Stimulated activated CD8-positive, alpha-beta memory T cell treated with anti-CD3 and anti-CD28 coated beads, Interleukin-12 subunit alpha, Interleukin-12 subunit beta, amount 100 ng/mL, for 4 hours (primary cell): ENCODE measurements at places on chromosomes 6 and 20.
A peak's percentile ranks its signal among the peaks of the same experiment; 100 is the strongest.

DNA sequence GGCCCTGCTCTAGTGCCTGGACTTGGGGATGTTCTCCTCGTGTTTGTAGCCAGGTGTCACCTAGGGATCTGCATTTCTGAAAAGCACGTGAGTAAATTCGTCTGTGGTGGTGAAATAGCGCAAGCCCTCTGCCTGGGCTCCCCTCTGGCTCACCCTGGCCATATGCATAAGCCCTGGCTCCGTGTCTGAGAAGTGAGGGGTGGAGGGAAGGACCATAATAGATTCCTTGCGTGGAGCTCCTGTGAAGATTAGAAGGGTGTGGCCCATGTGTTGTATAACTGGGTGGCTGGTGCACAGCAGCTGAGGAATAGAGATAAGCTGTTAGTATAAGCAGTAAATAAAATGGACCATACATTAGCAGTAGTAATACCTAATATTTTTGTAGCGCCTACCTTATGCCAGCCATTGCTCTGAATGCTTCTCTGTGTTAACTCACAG lies 4.8 kb downstream of the BCAS1 start:
- DNase-seq, result no peak

GRCh38 chr6:125750692-125751333 lies 1.4 kb downstream of the HEY2 start:
- no peak for DNase-seq

- DNase-seq, result no peak
Observed at GRCh38 chr6:121765060-121765459, 329.6 kb downstream of the GJA1 start.

DNA sequence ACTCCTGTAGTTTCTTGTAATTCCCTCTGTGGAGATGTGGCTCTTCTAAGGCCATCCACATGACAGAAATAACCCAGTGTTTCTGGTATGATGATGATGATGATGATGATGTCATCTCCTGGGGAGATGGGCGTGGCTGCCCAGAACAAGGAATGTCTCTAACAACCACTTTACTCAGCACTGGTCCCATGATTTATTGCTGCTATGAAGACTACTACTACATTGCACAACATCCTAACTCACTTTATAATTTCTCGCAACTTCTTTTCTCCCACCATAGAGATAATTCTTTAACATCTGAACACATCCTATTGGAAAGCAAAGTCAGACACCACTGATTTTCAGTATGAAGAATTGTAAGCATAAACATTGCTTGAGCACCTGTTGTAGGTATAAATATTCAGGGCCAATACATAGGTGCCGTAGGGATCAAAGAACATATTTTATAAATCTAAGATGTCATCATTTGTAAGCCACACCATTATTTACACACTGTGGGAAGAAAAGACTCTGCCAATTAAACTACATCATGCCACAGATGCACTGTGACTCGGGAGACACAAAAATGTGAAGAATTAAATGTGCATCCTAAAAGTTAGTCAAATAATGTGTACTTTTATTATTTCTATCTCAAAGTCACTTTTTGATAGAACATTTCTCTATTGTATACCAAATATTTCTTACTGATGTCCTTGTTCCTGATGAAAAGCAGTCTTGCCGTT lies 6.4 kb downstream of the TPMT start:
- DNase-seq, result no peak

- no peak for DNase-seq
Observed at GRCh38 chr20:63821811-63822210, 9.3 kb downstream of the ZBTB46 start.

- DNase-seq, result no peak
Observed at GRCh38 chr20:10513931-10514575, 78.9 kb downstream of the SLX4IP start.

DNA sequence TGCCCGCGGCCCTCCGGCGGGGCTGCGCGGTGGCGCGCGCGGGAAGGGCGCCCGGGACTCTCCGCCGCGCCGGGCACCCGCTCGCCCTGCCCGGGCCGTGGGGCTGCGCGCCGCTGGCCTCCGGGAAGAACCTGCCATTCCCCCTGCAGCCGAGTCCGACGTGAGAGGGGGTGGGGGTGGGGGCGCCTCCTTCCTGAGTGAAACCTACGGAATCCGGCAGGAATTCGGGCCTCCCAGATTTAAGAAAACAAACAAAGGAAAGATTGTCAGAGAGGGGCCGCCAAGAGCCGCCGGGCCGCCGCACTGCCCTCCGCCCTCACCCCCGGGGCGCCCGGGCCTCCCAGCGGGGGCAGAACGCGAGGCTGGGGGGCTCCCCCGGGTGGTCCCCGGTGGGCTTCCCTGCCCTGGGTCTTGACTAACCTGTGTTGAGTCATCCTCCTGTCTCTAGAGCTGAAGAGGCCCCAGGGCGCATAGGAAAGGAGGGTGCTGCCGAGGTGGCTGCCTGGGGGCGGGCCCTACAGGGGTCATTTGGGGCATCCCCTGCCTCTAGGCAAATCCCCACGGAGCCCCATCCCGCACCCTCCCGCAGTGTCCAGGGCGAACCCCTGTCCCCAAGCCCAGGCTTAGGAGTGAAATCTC lies 42.2 kb upstream of the FOXP4 start:
- DNase-seq, result peak; percentile 4
